Urinary bladder (tissue), 4 donors: ENCODE measurements at places on chromosomes 3 and 15. TPM values are rescaled to one million over a fixed set of nuclear protein-coding genes. Genes with fewer than 3 reads are reported as not detected.

- no peak for DNase-seq
Measured at GRCh38 chr3:13497386-13497785, 17.3 kb downstream of the HDAC11 start.

DNA sequence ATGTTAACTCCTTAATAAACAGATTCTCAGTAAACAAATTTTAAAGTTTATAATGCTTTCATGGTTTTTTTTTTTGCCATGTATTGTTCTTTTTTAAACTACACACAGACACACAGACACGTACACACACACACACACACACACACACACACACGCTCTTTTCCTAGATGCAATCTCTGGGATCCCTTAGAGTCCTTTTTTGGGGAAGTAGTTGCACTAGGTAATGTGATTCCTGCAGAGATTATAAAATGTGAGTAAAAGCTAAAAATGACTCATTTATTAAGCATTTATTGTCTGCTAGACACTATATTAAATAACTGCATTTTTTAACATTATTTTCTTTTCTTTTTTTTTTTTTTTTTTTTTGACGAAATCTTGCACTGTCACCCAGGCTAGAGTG, 19.9 kb downstream of the NDUFB5 start:
- no peak for DNase-seq

DNA sequence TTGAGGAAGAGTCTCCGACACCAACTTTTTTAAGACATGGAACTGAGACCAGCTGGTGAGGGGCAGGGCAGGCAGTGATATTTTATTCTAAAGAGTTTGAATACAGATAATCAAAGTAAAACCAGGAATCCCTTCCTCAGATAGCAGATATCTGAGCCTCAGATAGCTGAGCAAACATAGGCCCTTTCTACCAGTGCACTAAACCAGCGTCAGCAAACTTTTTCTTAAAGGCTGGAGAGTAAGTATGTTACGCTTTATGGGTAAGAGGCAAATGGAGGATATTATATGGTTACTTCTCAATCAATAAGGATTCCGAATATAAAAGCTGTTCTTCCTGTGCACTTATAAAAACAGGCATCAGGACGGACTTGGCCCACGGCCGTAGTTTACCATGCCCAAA, 73.9 kb downstream of the WNT5A start:
- no peak for DNase-seq

DNA sequence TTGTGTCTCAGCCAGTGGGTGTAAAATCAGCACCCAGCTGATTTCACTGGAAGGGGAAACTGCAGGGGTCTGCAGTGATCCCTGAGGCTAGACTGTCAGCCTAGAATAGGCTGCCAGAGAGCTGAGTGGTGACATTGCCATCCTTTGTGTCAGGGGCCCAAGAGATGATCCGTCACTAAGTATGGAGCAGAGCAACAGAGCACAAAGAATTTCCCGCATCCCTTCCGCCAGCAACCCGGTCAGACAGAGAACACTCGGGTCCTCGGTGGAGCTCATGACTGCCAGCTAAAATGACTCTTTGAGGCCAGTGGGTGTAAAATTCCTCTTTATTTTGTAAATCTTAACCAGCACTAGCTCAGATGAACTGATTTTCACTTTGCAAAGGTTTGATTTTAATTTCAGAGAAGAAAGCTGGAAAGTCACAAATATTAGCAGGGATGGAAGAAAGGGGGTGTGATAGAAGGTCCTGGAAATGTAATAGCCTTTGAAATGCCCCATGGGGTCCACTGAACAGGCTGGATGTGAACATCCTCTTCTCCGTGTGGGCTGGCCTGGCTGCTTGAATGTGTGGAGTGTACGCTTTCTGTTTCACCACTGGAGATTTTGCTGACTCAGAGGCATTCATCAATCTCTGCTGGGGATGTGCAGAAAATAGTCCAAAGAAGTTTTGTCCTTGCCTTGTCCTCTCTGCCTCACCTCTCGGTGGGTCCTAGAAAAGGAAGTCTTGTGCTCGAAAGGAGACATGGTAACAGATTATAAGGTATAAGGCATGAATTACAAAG, 138.8 kb downstream of the SV2B start:
- no peak for DNase-seq

DNA sequence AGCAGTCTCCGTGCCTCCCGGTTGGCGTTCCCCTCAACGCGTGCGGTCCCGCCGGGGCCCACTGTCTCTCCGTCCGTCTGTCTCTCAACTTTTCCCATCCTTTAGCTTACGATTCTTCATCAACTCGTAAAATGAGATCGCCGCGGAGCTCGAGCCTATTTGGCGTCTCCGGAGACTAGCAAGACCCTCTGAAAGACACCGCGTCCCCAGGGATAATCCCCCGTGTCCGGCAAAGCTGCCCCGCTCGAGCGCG, 3.4 kb downstream of the GATA2 start:
- DNase-seq = no peak

POTEB3 gene
- total RNA-seq = not detected

ARNT2 gene
- total RNA-seq = 9.7 TPM

CRYGS gene
- 2.7 TPM for total RNA-seq
